NCI-H1436 (cell line): ENCODE measurements at places on chromosomes 11 and 22.

DNA sequence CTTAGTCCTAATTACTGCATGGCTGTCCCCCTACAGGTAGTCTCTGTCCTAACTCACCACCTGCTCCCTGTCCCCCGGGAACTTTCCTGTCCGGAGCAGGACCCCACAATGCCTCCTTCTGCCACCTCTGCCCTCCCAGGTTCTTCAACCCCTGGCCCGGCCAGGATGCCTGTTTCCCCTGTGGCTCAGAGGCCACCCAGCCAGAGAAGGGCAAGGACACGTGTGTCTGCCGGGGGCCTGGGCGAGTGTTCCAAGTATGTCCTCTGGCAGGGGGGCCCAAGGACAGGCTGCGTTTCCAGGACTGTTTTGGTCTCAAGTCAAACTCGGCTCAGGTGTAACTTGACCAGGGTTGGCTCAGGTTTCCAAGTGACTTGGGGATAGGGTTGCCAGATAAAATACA lies 63.8 kb downstream of the BTG4 start:
- DNase-seq, result no peak

- no peak for DNase-seq
Observed at GRCh38 chr11:6610591-6610990, 1.4 kb downstream of the TAF10 start.

GRCh38 chr22:17777005-17777716 lies 2.9 kb upstream of the BID start:
- DNase-seq, result no peak

GRCh38 chr22:27801202-27801615 lies 347 bp downstream of the MN1 start:
- no peak for DNase-seq

DNA sequence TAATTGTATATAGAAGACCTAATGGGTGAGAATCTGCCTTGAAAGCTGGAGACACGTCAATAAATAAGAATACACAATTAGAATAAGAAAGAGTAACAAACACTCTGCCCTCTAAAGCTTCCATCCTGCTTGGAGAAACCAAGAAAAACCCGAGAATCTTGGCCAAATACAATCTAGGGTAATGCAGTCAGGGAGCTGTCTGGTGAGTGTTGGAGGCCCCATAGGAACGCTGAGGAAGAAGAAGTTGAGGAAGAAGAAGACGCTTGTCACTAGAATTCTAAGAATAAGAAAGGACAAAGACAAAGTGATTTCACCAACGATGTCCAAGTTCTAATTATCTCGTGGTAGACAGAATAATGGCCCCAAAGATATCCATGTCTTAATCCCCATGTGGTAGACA lies 4485.9 kb upstream of the OR11H1 start:
- no peak for DNase-seq
